Lower lobe of right lung (tissue), 2 donors: ENCODE measurements at places on chromosomes 12 and 14. TPM values are rescaled to one million over a fixed set of nuclear protein-coding genes. Genes with fewer than 3 reads are reported as not detected.
A peak's percentile ranks its signal among the peaks of the same experiment; 100 is the strongest.

DNA sequence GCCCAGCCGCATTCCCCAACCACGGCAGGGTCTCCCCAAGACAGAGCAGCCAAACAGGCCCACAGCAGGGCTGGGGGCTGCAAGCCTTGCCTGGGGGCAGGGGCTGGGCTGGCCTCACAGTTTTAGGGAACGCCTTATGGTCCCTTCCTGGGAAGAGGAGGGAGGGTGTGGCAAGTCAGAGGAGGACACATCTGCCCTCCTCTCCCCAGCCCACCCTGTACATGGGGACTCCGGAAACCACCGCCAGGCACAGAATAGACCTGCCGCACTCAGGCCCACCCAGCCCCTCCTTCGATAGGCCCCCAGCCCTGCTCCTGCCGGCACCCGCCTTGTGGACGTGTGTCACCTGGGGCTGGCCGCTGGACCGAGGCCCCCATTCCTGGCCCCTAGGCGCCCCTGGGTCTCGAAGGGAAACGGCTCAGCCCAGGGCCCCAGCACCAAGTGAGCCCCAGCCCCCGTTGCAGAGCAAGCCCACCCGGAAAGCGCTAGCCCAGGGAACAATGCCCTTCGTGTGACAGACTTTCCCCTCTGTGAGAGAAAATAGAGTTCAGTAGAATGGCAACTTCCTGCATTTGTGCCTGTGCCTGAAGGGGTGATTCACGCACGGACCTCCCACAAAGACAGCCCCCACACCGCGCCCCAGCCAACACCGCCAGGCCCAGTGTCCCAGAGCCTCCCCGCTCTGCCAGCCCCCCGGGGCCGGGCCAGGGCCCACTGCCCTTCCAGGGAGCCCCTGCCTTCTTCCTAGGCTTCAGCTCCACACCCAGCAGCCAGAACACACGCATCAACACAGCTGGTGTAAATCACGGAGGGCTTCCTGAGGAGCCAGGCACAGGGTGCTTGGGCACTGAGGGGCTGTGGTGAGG, 12.0 kb upstream of the NUDT14 start:
- H3K27ac ChIP-seq = peak overlapping the region; percentile 78
- H3K36me3 ChIP-seq = no peaks in the 10 kb centered on the region
- no peak for DNase-seq

GRCh38 chr14:41642367-41642766, 35.7 kb downstream of the LRFN5 start:
- no peak overlapping the region for H3K27ac ChIP-seq
- no peaks in the 10 kb centered on the region for H3K4me1 ChIP-seq
- DNase-seq = no peak
- no peak overlapping the region for H3K4me3 ChIP-seq

SP7 gene
- not detected for total RNA-seq

GRCh38 chr14:93002851-93003298, 79.9 kb downstream of the CHGA start:
- no peak overlapping the region for H3K4me3 ChIP-seq
- no peaks in the 10 kb centered on the region for H3K27me3 ChIP-seq
- no peak for DNase-seq
- peaks cover 13% of the 10 kb centered on the region for H3K4me1 ChIP-seq
- no peaks in the 10 kb centered on the region for H3K36me3 ChIP-seq
- no peak overlapping the region for H3K27ac ChIP-seq

DNA sequence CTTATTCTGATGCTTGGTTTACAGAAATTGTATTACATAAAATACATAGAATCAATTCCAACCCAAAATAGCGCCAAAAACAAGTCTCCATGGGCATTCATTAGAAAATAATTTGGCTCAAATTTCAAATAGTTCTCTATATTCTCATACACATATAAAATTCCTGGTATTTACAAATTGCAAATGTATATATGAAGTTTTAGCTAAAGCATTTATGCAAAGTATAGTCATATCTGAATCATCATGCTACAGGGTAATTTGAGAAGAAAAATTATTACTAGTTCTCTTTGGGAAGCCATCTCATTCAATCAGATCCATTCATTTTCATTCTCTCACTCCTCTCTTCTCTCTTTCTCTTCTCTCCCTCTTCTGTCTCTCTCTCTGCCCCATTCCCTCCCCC, 257.8 kb downstream of the DPF3 start:
- DNase-seq = no peak
- H3K4me3 ChIP-seq = no peak overlapping the region
- no peaks in the 10 kb centered on the region for H3K36me3 ChIP-seq
- no peaks in the 10 kb centered on the region for H3K27me3 ChIP-seq
- no peaks in the 10 kb centered on the region for H3K4me1 ChIP-seq
- H3K27ac ChIP-seq = no peak overlapping the region

DNA sequence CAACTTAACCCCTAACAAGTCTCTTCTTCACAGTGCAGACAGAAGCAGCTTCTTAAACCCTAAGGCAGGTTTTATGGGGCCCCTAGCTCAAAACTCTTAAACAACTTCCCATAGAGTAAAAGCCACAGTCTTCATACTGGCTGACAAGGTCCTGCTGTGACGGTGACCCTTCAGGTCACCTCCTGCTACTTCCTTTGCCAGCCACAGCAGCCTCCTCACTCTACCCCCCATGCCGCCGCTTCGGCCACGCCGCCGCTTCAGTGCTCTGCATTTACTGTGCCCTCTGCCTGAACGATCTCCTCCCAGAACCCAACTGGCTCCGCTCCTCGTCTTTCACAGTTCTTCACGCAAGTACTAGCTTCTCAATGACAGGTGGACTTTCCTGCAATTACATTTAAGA, 45.5 kb downstream of the ACADS start:
- no peak overlapping the region for H3K4me3 ChIP-seq
- peaks cover 44% of the 10 kb centered on the region for H3K36me3 ChIP-seq
- H3K27me3 ChIP-seq = no peaks in the 10 kb centered on the region
- H3K27ac ChIP-seq = no peak overlapping the region

CDH24 gene
- 5.6 TPM for total RNA-seq

TPPP2 gene
- not detected for total RNA-seq

DNA sequence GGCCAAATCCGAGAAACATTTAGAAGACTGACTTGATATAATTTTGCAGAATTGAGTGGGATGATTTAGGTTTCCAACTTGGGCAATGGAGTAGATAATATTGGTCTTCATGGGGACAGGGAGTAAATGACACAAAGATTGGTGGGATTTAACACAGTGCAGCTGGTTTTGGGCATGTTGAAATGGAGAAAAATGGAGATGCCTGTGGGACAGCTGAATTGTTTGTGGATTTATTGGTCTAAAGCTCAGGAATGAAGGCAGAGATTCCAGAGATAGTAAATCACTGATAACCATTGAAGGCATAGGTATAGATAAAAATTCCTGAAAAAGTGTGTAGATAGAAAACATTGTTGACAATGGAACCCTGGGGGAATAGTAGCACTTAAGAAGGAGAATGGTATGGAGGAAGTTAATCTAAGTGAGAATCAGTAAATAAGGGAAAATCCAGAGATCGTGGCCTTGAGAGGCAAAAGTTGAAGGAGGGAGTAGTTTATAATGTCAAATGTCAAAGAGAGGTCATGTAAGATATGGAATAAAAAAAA, 120.9 kb upstream of the ATP2B1 start:
- H3K27me3 ChIP-seq = no peaks in the 10 kb centered on the region
- no peak for DNase-seq
- H3K27ac ChIP-seq = no peak overlapping the region

TAS2R20 gene
- total RNA-seq = 1.3 TPM

DNA sequence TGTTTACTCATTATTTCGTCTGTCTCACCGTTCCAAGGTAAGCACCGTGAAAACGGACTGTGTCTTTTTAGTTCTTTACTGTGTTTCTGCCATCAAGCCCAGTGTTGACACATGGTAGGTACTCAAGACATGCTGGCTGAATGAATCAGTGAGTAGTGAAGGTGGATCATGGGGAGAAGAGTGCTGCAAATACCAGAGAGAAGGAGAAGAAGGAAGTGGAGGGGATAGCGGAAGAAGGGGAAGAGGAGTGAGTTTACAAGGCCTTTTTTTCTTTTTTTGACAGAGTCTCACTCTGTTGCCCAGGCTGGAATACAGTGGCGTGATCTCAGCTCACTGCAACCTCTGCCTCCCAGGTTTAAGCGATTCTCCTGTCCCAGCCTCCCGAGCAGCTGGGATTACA, 54.6 kb downstream of the ETV6 start:
- H3K4me3 ChIP-seq = no peak overlapping the region
- no peak overlapping the region for H3K27ac ChIP-seq
- peaks cover 48% of the 10 kb centered on the region for H3K4me1 ChIP-seq
- DNase-seq = no peak

DHH gene
- total RNA-seq = 1.5 TPM

GRCh38 chr14:101535232-101535631, 26.1 kb upstream of the DIO3 start:
- H3K27ac ChIP-seq = no peak overlapping the region
- H3K4me3 ChIP-seq = no peak overlapping the region
- H3K4me1 ChIP-seq = no peaks in the 10 kb centered on the region
- DNase-seq = no peak
- no peaks in the 10 kb centered on the region for H3K36me3 ChIP-seq
- peaks cover 6% of the 10 kb centered on the region for H3K27me3 ChIP-seq

TBX5 gene
- total RNA-seq = 15.7 TPM

- no peak for DNase-seq
- peaks cover 100% of the 10 kb centered on the region for H3K4me1 ChIP-seq
- H3K27me3 ChIP-seq = no peaks in the 10 kb centered on the region
- peaks cover 8% of the 10 kb centered on the region for H3K36me3 ChIP-seq
These were observed 5.7 kb downstream of the INF2 start for GRCh38 chr14:104694991-104695659.

- H3K4me1 ChIP-seq = no peaks in the 10 kb centered on the region
- no peak overlapping the region for H3K4me3 ChIP-seq
- DNase-seq = no peak
- no peak overlapping the region for H3K27ac ChIP-seq
- no peaks in the 10 kb centered on the region for H3K27me3 ChIP-seq
These were observed 303.8 kb upstream of the CLEC14A start for GRCh38 chr14:38559711-38560110.

DTX1 gene
- 6.8 TPM for total RNA-seq

KLRB1 gene
- total RNA-seq = 4.3 TPM

SDR9C7 gene
- total RNA-seq = not detected
